Fibroblast of skin of back (primary cell): ENCODE measurements at places on chromosomes 1 and 21.

GRCh38 chr1:205073511-205073910 lies 10.7 kb downstream of the TMEM81 start:
- DNase-seq, result no peak

DNA sequence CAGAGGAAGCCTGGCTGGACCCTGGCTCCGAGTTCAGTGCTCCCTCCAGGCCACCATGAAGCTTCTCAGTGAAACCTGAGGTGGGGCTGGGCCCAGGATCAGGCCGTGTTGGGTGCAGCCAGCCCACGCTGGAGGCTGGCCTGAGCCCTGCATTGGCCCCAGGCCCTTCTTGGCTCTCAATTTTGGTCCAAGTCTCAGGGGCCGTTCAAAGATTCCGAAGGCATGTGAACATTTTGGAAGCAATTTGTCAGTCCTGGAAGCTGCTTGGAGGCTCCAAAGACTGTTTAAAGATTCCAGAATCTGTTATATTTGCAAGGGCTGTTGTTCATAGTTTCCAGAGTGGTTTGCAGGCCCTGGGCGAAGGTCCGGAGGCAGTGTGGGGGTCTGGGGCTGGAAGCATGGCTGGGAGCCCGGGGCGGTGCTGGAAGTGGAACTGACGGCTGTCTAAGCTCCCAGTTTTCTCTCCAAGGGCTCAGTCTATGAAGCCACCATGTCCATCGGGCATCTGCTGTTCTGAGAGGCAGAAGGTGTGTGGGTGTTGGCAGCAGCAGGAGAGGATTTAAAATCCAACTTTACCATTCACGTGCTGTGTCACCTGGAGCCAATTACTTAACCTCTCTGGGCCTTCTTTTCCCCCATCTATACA lies 104.9 kb downstream of the EPHB2 start:
- no peak for DNase-seq

- DNase-seq, result no peak
Observed at GRCh38 chr1:19066874-19067181, 110.4 kb upstream of the IFFO2 start.

DNA sequence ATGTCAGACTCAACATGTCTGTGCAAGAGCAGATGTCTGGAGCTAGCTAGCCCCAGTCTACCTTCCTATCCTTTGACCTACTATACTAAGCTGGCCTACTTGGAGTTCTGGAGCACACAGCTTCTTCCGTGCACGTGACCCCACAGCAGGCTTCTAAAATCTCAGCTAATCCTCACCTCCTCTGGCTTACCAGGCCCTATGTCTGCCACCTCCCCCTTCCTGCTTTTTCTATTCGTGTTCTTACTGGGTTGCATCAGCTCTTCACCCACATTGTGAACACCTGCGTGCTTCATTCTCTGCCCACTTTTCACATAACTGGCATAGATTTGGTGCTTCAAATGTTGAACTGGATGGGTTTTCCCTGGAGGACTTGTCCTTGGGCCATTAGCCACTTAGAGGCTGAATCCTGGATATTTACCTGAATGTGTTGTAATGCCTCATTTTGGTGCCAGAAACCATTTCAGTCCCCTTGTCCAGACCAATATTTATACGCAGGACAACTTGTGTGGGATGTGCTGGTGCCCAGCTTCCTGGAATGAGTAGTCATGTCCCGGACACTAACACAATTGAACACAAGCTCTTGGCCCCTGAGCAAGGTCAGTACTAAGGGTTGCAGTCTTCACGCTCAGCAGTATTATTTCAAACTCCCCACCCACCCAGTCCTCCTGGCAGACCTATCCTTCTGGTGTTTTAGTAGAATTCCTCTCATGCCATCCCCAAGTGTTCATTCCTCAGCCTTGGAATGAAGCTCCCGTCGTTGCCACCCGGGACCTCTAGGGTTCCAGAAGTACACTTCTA lies 24.0 kb downstream of the TENT5C start:
- no peak for DNase-seq

- no peak for DNase-seq
Observed at GRCh38 chr1:1182491-1183220, 9.0 kb downstream of the TTLL10 start.

DNA sequence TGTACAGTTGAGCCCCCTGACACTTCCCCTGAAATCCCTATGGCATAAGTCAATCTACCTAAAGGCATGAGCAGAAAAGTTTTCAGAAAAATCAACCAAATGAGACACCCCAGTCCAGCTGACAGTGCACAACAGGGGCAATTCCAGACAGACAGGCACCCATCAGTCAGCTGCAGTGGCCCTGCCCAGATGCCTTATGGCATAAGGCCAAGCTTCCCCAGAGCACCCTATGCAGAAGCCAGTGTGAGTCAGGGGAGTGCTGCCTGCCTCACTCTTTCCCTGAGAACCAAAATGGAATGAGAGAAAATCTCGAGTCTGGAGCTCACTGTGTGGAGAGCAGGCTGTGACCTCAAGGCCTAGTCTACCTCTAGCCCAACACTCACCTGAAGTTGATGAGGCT lies 38.1 kb downstream of the MRAP start:
- DNase-seq, result peak; percentile 63

DNA sequence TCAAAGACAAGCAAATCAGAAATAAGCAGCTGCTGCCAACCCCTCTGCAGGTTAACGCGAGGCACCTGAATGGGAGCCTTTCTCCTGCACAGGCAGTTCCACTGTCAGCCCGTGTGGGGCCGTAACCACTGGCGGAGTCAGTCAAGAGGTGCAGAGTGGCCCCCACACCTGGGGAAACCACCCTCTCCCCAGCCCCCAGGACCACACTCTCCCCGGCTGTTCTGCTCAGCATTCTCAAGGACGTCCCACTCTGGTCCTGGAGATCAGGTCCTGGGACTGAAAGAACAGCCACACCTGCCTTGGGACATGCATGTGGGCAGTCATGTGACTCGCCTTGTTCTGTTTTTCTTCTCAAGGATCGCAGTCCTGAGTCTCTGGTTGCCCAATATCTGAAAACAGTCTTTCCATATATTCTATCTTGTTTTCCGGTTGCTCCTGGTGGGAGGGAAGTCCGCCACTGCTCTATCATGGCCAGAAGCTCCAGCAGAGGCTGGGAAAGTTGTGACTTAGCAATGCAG lies 252.5 kb downstream of the PTPRU start:
- no peak for DNase-seq

DNA sequence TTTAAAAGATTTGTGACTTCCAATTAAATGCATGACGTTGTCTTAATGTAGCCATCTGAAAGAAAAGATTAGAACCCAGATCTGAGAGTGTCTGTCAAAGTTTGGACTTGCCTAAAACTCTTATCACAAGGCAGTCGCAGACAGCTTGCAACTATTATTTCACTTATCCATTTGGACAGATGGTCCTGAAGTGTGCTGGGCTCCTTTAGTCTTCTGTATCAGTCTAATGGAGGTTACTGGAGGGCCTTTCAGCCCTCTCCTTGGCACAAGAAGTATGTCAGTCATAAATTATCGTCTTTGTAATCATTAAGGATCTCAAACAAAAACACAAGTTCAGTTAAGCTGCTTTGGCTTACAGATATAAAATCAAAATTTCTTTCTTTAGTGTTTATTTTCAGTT lies 15.5 kb downstream of the PROX1 start:
- no peak for DNase-seq

GRCh38 chr1:13996334-13996733 lies 296.3 kb downstream of the PRDM2 start:
- DNase-seq, result no peak

DNA sequence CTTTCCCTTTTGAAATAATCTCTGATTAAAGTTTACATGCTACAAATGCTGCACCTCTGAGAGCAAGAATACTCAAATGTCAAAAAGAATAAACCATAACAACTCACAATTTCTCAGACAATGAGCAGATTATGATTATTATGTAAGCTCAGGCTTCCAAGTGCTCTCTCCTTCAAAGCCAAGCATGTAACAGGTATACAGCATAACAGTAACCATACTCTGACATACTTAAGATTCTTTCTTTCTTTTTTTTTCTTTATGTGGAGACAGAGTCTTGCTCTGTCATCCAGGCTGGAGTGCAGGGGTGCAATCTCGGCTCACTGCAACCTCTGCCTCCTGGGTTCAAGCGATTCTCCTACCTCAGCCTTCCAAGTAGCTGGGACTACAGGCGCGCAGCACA lies 155.4 kb downstream of the EIF4G3 start:
- DNase-seq, result no peak

DNA sequence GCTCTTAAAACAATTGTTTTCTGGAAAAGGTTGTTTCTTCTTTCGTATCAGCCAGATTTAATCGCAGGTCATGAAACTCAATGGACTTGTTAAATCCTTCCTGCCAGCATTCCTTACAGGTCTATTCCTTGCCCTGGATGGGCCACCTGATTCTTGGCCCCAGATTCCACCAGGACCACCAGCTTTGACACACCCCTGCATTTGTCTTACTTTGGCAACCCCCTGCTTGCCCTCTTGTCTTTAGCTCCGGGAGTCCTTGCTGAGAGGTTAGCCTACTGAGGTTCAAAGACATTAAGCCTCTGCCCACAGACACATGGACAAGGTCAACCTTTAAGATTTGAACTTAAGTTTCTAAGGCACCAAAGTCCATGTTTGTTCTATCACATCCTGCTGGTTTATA lies 27.1 kb upstream of the DAB1 start:
- DNase-seq, result no peak

DNA sequence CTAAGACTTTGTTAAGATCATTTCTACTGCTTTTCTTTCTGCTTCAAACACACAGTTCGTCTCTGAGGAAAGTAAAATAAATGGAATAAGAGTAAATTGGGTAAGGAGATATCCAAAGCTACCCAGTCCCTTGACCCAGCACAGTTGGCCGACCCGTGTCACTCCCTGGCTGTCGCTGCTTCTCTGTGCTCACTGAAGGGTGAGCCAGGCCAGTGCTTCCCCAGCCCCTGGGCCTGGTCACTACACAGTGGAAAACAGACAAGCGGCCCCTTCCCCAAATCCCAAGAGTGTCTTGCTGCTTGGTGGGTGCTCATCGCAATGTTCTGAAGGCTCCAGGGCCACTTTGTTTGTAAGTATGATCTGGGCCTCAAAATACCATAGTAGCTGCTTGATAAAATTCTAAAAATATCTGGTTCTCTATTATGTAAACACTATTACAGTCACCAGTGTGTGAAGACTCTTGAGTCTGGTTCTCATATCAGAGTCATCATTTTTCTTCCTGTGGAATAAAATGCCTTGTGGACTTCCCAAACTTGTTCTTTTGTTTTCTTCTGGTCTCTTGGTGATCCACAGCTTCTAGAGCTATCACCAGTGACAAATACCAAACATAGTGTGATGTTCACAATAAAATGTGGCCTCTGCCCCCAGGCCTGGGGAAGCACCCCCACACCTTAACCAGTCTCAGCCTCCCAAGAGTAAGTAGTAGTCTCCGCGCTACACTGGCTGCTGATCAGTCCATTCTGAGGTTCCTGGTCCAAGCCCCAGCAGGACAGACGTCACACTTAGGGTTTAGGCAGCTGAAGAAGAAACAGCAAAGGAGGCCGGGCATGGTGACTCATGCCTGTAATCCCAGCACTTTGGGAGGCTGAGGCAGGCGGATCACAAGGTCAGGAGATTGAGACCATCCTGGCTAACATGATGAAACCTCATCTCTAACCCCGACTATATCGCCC lies 106.2 kb downstream of the DHRS3 start:
- DNase-seq, result peak; percentile 40

GRCh38 chr1:99768524-99769245 lies 2.2 kb upstream of the FRRS1 start:
- peak; percentile 27 for DNase-seq

DNA sequence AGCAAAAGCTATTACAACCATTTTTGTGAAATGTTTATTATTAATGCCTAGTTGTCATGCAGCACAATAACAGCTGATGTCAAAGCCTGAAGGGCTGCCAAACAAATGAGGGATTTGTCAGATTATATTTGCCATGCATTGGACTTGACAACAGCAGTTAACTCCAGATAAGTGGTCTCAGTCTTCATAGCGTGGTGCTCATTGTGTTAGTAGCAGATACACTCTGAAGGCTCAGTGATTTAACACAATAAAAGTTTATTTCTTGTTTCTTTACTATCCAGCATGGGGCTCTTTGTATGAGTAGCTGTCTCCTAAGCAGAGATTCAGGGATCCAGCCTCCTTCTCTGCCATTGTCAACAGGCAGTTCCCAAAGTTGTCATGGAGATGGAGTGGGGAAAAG lies 76.0 kb upstream of the PTGFRN start:
- no peak for DNase-seq

GRCh38 chr1:154352245-154352580 lies 26.9 kb downstream of the ATP8B2 start:
- no peak for DNase-seq

DNA sequence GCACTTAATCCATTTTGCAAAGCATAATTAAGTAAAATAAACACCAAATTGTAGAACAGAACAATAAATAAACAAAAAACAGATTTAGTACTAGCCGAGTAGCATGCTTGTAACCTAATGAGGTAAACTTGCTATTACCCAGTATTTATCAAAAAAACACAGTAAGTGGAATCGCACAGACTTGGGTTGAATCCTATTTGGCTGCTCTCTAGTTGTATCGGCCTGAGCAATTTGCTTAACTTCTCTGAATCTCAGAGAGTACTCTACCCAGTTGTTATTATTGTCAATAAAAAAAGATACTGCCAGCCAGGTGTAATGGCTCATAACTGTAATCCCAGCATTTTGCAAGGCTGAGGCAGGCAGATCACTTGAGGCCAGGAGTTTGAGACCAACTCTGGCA lies 664.3 kb downstream of the ADGRL2 start:
- DNase-seq, result no peak

- no peak for DNase-seq
Observed at GRCh38 chr1:47931395-47931794, 65.8 kb downstream of the TRABD2B start.

- DNase-seq, result no peak
Observed at GRCh38 chr1:248891758-248892157, 14.3 kb upstream of the PGBD2 start.

DNA sequence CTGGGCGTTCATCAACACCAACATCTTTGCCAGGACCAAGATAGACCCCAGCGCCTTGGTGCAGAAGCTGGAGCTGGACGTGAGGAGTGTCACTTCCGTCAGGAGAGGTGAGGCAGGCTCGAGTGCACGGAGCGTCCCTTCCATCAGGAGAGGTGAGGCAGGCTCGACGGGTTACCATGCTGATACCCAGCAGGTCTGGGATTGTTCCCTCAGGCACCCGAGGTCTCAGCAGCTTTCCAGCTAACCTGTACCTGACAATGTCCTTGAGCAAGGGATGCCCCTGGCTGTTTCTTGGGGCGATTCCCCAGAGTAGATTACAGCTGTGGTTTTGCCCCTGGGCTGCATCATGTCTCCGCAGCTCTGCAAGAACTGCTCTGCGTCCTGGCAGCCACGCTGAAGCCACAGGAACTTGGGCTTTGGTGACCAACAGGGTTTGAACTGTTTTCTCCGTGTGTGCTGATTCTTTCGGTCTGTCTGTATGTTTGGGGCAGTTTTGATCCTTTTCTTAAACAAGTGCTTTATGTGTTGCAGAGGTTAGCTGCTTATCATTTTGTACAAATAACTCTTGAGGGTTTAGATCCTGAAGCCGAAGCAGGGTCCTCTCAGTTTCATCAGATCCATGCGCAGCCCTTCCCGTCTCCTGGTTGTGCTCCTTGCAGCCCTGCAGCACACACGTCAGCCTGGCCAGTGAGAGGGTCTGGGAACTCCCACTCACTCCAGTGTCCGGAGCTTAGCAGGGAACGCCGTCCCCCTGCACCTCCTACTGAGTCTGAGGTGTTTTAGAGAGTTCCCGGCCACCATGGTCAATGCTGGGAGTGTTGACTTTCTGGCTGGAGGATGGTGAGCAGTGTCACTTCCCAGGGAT lies 4.1 kb downstream of the SLX9 start:
- no peak for DNase-seq
